ENCODE measurements at places on chromosomes 7 and 10.

DNA sequence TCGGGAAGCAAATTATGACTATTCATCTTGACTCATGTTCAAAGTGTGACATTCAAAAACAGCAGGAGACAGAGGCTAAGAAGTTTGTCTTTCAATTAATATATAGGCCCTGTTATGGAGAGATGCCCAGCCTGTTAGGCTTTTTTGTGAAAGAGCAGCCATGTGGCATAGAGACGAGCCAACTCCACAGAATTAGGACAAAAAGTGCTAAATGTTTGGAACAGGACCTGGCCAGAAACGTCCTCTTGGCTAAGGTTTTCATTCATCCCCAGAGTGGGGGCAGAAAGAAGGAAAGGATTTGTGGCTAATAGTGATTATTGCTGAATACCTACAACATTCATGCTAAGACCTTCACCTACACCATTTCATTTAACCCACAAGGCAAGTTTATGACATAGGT is 324.7 kb upstream of the NPVF start:
- DNase-seq: no peak

- DNase-seq: no peak
Observed at GRCh38 chr10:101140084-101140949, 9.2 kb downstream of the TLX1 start.

- DNase-seq: no peak
Observed at GRCh38 chr10:62380016-62380415, 5.8 kb downstream of the ZNF365 start.

DNA sequence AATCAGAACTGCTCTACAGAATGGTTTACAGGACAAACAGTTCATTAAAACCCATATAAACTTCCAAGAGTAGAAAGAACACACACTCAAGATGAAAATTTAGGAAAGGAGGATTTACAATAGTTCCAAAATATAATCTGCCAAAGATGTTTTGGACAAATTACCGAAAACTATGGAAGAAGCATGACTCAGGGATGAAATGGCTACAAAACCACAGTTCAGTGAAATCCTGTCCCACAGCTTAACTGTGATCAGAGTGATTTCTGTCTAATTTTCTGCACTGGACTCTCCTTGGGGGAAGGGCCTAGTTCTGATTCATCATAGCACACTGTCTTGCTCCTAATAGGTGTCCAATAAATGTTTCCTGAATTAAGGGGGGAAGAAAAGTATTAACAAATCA is 82.2 kb downstream of the HIPK2 start:
- no peak for DNase-seq

DNA sequence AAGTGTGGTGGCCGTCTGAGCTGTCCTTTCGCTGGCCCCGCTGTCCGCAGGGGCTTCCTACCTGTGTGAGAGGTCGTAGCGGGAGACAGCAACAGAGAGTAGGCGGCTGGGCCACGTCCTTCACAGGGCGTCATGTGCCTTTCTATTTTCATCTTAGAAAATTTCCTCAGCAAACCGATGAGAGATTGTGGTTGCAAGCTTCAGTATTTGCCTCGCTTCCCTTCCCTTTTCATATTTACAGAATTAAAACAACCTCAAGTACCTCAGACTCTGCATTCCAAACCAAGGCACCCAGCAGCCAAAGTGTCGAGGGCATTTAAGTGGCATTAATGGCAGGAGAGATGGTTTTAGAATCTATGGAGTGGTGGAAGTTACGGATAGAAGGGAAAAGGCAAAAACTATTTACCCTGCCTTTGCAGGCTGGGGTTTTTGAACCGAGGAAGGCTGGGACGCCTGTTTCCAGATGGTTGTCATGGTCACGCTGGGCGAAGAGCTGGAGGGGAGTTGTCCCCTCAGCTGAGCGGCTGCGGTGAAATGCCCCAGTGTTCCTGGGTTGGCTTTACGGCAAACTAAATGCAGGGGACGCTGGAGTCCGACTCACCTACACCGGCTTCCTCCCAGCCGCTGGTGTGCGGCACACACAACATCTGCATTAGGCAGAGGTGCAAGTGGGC is 41.9 kb downstream of the WIPI2 start:
- DNase-seq: no peak

- no peak for DNase-seq
Observed at GRCh38 chr10:24813856-24814255, 90.2 kb upstream of the ARHGAP21 start.

DNA sequence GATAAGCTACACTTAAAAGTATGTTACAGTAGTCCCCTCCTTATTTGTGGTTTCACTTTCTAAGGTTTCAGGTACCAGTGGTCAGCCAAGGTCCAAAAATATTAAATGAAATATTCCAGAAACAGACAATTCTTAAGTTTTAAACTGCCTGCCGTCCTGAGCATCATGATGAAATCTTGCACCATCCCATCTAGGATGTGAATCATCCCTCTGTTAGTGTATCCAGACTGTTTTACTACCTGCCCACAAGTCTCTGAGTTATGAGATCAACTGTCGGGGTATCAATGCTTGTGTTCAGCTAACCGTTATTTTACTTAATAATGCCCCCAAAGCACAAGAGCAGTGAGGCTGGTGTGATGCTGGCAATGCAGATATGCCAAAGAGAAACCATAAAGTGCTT is 11.4 kb downstream of the KDM7A start:
- DNase-seq: no peak

DNA sequence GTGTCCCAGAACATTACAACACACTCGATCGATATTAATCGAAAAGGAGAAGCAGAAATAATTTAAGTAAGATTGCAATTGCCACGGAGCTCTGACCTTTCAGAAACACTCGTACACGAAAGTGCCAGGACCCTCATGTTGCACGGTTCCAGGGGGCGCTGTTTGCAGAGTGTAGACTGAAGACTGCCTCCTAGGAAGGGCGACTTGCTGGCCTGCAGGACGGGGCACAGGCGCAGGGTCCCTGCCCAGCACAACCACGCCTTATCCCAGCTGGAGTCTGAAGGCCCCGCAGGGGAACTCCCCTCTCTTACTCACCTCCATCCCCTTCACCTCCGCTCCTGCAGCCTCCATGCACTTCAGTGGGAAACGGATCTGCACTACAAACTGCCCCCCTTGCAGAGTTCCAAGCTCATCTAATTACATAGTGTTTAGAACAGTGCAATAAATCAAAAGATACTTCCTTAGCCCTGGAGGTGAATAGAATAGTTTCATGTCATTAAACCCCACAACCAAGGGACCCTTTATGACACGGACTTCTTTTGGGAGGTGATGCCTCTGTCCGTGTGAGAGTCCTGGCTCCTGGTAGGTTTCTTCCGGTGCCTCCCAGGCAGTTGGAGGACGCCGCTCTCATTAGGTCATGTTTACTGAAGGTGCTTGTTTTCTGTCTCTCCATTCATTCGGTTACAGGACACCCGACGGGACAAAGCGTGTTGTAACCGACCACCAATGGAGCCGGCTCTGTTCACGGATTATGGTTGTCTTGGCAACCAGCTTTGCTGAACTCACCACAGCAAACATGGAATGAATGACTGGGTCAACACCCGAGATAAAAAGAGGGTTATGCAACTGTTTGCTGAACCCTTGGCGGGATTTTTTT is 262.2 kb downstream of the BAMBI start:
- no peak for DNase-seq

GRCh38 chr7:116234517-116235200 is 24.3 kb downstream of the TES start:
- no peak for DNase-seq

GRCh38 chr10:83680470-83680891 is 458.8 kb upstream of the GHITM start:
- no peak for DNase-seq

DNA sequence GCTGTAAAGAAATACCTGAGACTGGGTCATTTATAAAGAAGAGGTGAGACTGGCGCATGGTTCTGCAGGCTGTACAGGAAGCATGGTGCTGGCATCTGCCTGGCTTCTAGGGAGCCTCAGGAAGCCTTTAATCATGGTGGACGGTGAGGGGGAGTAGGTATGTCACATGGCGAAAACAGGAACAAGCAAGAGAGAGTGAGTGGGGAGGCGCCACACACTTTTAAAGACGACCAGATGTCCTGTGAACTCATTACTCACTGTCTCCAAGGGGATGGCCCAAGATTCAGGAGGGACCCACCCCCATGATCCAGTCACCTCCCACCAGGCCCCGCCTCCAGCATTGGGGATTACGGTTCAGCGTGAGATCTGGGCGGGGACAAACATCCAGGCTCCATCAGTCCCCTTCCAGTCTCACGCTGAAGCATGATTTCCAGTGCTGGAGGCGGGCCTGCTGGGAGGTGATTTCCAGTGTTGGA is 3.2 kb downstream of the ZNF316 start:
- DNase-seq: no peak

DNA sequence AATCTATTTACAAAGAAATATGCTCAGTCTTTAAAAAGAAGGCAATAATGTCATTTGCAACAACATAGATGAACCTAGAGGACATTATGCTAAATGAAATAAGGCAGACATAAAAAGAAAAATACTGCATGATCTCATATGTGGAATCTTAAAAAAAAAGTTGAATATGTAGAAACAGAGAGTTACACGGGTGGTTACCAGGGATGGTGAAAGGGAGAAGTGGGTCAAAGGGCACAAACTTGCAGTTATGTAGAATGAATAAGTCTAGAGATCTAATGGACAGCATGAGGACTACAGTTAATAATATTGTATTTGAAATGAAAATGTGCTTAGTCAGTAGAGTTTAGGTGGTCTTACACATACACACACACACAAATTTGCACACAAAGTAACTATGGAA is 88.2 kb upstream of the CCDC71L start:
- DNase-seq: no peak

DNA sequence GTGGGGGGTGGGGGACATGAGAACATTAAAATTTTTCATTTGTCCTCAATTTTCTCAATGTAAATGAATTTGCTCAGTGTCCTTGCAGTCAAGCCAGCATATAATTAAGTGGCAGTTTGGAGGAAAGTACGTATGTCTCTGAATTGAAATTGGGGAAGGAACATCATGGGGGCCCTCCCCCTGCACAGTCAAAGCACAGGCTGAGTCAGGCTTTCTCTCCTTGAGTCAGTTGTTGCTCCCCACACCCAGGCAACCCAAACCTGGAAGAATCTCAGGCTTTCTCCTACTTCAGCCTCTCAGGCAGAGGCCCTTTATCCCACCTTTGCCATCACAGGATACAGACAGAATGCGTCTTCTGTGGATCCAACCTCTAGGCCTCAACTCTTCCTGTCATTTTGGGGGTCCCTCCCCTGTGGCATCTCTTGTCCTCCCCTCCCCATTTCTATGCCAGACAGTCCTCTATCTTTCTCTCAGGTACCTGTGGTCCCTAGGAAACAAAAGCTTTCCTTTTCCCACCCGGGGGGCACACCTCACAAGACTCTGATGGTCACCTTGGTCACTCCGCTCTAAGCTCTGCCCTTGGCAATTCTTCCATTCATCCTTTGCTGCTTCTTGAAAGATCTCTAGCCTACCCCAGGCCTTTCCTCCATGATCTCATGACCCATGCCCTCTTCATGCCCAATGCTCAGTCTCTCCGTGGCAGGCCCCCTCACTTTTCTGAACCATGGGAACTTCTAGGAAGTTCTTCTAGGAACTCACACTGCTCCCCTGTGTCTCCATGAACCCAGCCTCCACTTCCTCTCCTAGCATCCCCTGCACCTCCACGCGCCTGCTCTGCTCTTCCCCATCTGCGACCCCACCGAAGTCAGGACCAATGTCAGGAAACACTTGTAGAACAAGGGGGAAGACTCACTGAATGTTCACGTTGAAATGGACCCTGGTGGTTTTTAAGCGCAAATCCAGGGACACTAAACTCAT is 40.4 kb downstream of the CREB3L2 start:
- no peak for DNase-seq

- no peak for DNase-seq
Observed at GRCh38 chr10:51960494-51960895, 261.1 kb upstream of the CSTF2T start.

- no peak for DNase-seq
Observed at GRCh38 chr7:122803323-122803722, 82.9 kb downstream of the CADPS2 start.

GRCh38 chr10:53664282-53665019 is 891.9 kb upstream of the MBL2 start:
- no peak for DNase-seq

DNA sequence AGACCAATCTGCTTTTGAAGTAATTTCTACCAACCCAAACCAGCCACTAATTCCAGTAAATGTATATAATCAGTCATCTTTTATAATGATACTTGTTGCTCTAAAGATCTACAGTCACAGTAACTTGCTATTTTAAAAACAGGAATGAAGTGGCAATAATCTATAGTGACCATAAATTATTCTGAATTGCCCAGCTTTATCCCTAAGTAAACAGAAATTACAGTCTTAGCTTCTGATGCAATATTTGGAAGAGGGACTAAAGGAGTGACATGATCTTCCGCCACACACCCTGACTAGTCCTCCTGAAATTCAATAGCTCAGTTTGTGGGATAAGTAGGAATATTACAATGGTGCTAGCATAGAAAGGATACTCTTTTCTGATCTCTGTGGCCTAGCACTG is 96.1 kb downstream of the ATE1 start:
- DNase-seq: no peak

DNA sequence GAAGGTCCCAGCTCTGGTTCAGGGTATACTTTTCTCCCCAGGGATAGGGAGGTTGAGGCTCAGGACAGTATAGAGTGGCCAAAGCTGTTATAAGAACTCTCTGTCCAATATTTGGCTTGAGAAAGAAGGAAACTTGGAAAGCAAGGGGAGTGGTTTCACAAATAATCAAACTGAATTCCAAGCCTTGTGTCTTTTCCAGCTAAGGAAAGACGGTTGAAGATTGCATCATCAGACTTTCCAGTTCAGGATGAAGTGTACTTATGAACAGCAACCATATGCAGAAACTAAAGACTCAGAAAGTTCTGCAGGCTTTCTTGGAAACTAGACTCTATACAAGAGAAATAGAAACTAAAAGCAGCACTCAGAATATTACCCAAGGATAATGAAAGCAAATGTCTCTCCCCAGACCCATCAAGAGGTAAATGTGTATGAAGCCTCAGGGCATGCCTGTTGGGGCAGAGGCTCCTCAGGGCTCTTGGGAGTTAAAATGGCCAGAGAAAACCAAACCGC is 46.4 kb downstream of the RAMP3 start:
- no peak for DNase-seq

DNA sequence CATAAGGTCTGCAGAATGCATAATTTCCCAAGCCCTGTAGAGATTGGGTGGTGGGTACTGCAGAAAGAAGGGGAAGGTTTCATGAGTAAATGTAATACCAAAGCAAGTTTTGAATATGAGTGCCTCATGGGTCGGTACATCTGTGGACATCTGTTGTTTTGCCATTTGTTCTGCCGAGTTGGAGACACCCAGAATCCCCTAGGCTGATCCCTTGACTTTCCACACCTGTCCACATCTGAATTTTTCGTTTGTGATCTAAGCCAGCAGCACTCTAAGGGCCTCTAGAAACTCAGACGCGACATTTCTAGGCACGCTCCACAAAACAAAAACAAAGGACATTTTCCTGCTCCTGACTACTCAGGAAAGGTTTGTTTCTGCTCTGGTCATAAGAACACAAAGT is 11.7 kb upstream of the SLF2 start:
- DNase-seq: no peak

GRCh38 chr10:28020080-28020860 is 21.4 kb upstream of the ODAD2 start:
- no peak for DNase-seq

Data from stimulated activated CD4-positive, alpha-beta T cell treated with anti-CD3 and anti-CD28 coated beads, Interleukin-15, amount 100 ng/mL, for 1 hour (primary cell).